HT1080 (cell line): ENCODE measurements at places on chromosomes 4 and X. TPM values are rescaled to one million over a fixed set of nuclear protein-coding genes. Genes with fewer than 3 reads are reported as not detected.

Gene COL25A1
- 0.06 TPM in 1 of 2 replicates, not detected in the other for total RNA-seq

Gene PAGE4
- total RNA-seq: not detected in 2 replicates

DNA sequence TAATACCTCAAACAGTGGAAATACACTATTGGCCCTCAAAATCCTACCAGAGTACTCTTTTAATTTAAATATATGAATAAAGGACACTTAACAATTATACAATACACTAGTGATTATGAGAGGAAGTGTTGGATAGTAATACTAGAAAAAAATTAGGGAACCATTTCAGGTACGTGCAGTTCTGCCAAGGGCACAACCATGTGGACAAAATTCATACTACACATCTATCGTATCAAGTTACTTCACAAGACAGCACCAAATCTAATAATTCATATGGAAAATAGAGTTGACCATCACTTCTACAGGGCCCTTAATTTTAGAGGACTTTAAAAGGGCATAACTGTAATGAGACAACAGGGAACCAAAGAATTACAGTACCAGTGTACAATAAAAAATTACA lies 69.2 kb upstream of the ZCCHC13 start:
- no peak for DNase-seq

Gene GLOD5
- not detected in 2 replicates for total RNA-seq

DNA sequence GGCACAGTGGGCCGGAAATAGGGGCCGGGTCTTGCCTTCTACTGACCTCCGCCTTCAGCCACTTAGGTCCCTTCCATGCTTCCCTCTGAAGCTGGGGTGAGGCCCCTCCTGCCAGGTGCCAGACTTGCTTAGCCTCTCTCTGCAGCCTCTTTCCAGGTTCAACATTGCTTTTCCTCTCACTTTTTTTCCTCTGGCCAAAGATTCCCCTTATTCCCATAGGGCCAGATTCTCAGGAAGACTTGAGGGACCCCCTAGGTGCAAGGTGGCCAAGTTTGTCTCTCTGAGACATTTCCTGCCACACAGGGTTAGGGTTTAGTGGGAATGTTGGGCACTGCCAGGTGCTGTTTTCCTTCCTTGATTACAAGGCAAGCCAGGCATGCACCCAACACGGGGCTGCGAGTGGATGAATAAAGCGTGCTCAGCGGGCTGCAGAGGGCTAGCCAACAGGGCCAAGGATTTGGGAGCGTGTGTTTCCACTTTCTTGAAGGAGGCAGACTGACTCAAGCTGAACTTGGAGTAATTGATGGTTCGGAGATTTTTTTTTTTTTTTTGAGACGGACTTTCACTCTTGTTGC lies 7.6 kb upstream of the GJB1 start:
- no peak for DNase-seq

- peak; percentile 69 for DNase-seq
These were observed 286.1 kb upstream of the TENM3 start for GRCh38 chr4:181957088-181957487.

DNA sequence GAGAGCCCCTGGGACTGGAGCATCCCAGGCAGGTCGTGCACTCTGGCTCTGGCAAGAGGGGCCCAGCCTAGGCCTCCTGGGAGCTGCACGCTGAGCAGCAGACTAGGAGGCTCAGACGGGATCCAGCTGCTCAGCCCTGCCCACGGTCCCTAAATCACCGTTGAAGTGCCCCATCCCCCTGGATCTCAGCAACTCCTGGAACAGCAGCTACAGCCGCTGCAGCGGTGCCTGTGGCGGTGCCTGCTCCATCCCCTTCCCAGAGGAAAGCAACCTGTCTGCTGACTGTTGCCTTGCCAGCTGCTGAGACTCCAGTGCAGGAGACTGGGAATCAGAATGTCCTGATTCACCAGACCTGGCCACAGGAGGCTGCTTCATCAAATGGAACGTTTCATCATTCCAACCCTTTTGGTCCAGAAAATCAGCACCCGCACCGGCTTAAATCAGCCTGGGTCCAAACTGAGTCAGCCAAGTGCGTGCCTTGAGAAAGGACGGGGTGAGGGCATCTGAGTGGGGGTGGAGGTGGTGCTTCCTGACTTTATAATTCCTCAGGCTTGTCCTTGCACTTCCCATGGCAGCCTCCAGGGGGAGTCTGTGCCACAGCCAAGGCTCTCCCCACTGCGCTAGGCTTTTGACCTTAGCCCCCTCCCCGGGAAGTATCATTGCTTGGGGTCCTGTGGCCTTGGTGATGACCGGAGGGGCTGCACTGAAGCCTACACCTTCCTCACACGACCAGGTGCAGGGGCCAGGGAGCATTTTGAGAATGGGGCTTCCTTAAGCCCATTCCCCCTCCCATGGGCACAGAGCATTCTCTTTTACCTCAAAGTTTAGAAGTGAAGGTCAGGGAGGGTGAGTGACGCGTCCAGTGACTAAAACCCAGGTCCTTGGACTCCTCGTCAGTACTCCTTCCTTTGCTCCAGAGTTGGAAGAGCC lies 6.5 kb downstream of the ZNF185 start:
- peak; percentile 64 for DNase-seq

- DNase-seq: no peak
These were observed 73.8 kb downstream of the KDM6A start for GRCh38 chrX:44946771-44947170.

DNA sequence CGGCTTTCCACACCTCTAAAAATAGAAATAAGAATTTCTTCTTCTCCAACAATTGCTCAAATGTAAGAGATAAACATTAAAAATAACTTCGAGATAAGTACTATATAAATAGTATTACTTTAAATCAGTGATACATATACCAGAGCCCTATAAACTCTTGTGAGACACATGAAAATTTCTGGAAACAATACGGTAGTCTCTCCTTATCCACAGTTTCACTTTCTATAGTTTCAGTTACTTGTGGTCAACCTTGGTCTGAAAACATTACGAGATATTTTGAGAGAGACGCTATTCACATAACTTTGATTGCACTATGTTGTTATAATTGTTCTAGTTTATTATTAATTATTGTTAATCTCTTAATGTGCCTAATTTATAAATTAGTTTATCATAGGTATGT lies 101.5 kb upstream of the CXXC4 start:
- no peak for DNase-seq

- no peak for DNase-seq
These were observed 3.7 kb upstream of the PIR start for GRCh38 chrX:15496824-15497223.

DNA sequence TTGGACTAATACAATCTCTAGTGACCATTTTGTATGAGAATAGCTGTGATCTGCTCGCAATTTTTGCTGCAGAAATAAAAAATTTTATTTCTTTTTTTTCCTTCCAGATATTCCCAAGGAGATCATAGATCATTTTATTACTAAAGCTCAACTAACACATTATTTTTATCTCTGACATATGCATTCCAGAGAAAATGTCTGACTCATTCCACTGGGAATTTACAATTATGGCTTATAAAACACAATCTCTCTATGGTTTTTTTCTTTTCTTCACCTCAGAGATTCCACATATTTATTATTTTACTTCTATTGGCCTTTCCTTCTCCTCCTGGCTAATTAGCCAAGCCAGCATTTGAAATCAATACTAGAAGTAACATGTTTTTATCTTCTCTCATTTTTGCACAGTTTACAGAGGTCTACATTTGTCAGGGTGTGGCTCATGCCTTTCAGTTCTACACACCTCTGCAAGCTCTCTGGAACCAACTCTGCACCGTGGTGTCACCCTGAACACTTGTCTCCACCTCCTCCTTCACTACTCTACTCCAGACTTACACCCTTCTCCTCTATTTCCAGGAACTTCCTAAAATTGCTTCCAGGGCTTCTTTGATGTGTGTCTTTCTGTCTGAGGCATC lies 59.8 kb upstream of the GPM6A start:
- DNase-seq: peak; percentile 26

- DNase-seq: no peak
These were observed 480.7 kb downstream of the INPP4B start for GRCh38 chr4:142365391-142365790.

Gene CXorf51A
- not detected in 2 replicates for total RNA-seq

GRCh38 chr4:112916868-112917267 lies 132.6 kb upstream of the ANK2 start:
- peak; percentile 60 for DNase-seq
